ENCODE measurements at places on chromosomes 16 and 17.

GRCh38 chr16:79422064-79422463, 178.5 kb downstream of the MAF start:
- no peak for DNase-seq

- DNase-seq, result no peak
Measured at GRCh38 chr17:1347589-1348323, 52.3 kb downstream of the YWHAE start.

- no peak for DNase-seq
Measured at GRCh38 chr16:30087181-30087898, 4.4 kb downstream of the TBX6 start.

DNA sequence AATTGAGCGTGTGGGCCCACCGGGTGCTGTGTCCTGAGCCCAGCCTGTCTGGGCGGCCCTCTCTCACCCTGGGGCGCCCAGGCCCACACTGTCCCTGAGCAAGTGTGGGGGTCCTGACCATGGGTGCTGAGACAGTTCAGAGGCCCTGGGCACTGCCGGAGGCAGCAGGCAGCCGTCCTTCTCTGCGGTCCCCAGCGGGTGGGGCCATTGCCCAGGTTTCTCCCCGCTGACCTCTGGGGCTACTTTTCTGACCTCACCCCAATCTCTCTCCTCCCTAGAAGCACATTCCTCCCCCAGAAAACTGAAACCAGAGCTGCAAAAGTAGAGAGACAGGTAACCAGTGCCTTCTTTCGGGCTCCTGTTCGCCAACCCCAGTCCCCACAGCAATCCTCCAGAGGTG, 36.0 kb upstream of the PVALEF start:
- DNase-seq, result no peak

GRCh38 chr16:89407925-89408300, 82.4 kb downstream of the ANKRD11 start:
- no peak for DNase-seq

GRCh38 chr17:59435238-59435637, 103.8 kb downstream of the YPEL2 start:
- DNase-seq, result no peak

- no peak for DNase-seq
Measured at GRCh38 chr17:51734462-51734861, 424.1 kb downstream of the CA10 start.

DNA sequence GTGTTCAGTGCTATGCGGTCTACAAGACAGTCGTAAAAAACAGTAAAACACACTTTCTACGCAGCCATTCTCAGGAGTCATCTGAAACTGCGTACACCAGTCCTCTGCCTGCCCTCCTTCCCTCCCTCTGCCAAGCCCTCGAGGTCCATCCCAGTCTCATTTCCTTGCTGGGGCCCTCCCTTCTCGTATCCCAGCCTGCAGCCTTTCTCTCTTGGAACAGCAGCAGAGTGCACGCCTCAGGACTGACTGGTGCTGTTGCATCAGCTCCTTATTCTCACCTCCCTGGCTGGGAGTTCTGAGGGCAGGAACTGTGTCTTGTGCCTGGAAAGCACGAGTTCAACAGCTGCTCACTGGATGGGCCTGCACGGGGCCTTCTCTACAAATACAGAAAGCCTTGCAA, 12.5 kb downstream of the FAHD1 start:
- DNase-seq, result no peak

DNA sequence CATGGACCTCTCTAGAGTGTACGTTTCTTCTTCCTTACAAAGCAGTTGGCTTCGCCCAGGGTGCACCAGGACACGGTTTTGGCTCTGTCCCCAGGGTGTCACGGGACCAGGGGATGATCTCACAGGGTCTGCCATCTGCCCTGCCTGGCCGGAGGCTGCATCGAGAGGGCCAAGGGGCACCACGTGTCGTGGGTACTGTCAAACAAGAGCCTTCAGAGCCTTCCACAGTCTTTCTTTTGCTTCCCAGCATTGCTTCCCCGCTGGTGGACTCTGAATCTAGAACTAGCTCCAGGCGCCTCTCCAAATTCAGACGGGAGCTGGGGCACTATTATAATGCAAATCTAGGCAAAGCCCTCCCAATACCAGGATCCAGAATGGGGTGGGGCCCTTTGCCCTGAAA, 47.9 kb downstream of the MAPT start:
- DNase-seq, result no peak

DNA sequence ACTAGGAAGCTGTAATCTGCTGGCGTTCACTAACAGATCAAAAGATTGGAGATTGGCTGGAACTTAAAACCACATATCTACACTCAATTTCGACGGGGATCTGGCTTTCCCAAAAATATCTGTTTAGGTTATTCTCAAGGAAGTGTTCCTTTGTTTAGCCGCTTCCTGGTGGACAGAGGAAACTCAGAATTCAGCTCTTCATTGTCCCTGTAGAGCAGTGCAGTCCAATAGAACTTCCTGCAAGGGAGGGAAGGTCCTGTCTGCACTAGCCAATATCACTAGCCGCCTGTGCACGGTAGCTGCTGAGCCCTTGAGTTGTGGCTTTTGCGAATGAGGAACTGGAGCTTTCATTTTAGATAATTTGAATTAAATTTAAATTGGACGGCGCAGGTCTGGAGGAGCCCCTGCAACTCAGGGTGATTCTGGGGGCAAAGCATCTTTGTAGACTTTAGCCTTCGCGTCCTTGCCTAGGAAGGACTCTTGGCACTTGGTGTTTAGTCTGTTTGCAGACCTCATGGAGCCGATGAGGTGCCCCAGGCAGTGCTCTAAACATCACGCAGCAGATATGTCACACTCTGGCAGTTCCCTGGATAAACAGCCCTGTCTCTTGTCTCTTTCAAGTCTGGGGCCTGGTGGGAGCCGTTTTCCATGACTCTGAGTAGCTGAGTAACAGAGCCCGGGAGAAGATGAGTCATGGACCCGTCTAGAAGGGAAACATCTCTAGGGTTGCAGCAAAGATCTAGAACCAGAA, 122.2 kb downstream of the CCDC182 start:
- DNase-seq, result no peak

GRCh38 chr16:27232901-27233625, 29.7 kb downstream of the KDM8 start:
- no peak for DNase-seq

DNA sequence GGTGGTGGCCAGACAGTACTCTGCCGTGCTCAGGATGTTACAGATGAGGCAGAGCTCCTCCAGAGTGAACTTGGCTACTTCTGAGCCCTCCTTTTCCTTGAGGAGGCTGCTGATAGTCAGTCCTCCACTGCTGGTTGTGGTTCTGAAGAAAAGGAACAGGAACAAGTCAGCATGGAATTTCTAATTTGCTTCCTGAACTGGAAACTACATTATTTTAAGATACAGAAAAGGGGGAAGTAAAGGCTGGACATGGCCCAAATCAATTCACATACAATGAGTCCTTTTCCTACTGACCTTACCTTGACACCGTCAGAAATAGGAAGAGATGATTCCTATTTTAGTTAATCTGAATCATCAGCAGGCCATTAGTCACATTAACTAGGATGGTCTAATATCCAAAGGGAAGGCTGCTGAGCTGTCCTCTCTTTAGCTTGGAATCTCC, 154.2 kb downstream of the VPS53 start:
- no peak for DNase-seq

GRCh38 chr16:56672761-56673536, 3.3 kb downstream of the MT1H start:
- peak; percentile 7 for DNase-seq

DNA sequence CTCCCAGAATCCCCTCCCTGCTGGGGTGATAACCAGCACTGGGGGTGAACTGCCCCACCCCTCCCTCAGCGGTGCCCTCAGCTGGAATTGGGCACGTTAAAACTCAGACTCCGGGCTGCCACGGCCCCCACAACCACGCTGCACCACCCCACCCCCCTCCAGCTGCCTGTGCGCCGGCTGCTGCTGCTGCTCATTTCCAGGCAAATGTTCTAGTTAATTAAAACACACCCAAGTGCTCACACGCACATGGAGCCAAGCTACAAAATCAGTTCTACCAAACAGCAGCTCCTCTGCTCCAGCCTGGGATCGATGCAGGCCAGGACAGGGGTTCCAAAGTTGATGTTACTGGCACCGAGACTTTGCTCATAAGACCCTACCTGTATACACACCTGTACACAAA, 180.5 kb downstream of the ZNF423 start:
- DNase-seq, result no peak

DNA sequence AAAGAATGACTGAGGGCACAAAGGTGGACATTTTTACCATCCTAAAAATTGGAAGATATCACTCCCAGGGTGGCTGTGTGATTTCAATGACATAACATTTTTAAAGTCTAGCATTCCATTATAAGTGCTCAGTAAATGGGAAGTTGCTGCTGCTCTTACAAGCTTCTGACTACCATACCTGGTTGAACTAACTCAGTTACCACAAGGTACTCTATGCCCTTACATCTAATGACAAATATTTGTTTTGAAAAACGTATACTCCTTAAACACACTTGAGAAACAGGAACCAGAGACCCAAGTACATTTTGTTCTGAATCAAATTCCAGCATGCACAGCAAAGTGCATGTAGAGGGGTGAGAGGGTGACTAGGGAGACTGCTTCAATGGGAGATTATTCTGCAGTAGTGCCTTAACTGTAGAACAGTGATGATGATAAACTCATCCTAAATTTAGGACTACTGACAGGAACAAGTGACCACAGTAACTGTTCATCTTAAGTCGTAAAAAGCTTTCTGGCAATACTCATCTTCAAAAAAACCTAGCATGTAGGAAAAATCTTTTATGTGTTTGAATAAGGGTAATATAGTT, 83.5 kb downstream of the KANSL1 start:
- no peak for DNase-seq

GRCh38 chr17:35906191-35906925, 24.2 kb downstream of the RDM1 start:
- DNase-seq, result no peak

- no peak for DNase-seq
Measured at GRCh38 chr17:15323131-15323530, 18.3 kb downstream of the TEKT3 start.

- DNase-seq, result no peak
Measured at GRCh38 chr16:89163297-89163696, 8.3 kb upstream of the CDH15 start.

- DNase-seq, result no peak
Measured at GRCh38 chr17:78330570-78331224, 29.2 kb downstream of the SOCS3 start.

DNA sequence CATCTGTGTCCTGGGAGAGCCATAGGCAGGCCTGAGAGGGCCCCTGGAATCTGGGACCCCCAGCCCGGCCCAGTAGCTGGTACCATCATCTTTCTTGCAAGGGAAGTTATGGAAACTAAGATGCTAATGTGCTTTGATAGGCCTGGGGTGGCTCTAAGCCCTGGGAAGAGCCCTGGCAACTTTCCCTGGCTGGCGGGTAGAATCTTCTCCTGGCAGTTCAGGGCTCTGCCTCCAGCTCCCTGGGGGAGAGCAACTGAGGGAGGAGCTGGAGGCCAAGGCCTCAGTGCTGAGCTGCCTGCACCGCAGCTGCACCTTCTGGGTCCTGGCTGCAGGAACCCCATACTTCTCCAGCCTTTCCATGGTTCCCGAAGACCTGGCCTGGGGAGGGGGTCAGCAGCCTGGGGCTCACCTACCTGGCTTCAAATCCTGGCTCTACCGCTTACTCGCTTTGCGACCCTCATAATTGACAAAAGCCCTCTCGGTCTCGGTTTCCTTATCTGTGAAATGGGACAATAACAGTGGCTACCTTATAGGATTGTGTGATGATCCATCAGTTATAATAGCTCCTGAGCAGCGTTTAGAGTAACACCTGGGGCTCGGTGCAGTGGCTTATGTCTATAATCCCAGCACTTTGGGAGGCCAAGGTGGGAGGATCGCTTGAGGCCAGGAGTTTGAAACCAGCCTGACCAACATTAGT, 333.7 kb downstream of the SEC14L1 start:
- DNase-seq, result no peak

GRCh38 chr16:1791943-1792812, 1.3 kb downstream of the IGFALS start:
- no peak for DNase-seq

GRCh38 chr17:44065668-44066203, 735 bp downstream of the LSM12 start:
- no peak for DNase-seq

DNA sequence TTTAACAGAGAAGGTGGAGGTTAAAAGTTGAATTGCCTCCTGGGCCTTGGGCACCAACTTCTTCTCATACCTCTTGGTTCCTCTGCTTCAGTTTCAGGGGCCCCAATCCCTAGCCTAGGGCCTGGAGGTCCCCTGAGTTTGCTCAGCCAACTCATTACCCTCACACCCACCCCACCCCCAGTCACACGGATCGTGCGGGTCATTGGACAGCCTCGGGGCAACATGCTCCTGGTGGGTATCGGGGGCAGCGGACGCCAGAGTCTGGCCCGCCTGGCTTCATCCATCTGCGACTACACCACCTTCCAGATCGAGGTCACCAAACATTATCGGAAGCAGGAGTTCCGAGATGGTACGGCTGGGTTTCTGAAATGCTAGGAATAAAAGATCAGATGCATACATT, 36.0 kb upstream of the KDM6B start:
- DNase-seq, result no peak

GRCh38 chr16:68362262-68362913, 51.6 kb downstream of the PRMT7 start:
- no peak for DNase-seq

- DNase-seq, result no peak
Measured at GRCh38 chr16:53080345-53081031, 25.7 kb downstream of the CHD9 start.

GRCh38 chr17:44829523-44830358, at the start of gene GJC1:
TSS of gene GJC1 (minus strand) at chr17:44830287. CDS start at chr17:44805817, 24,470 bp downstream.
- DNase-seq, result no peak

GRCh38 chr17:3688027-3688553, 7.9 kb downstream of the P2RX5 start:
- DNase-seq, result no peak

GRCh38 chr16:74261068-74261467, 35.5 kb upstream of the PSMD7 start:
- no peak for DNase-seq

GRCh38 chr17:82786427-82786826, 34.6 kb downstream of the TBCD start:
- DNase-seq, result no peak

DNA sequence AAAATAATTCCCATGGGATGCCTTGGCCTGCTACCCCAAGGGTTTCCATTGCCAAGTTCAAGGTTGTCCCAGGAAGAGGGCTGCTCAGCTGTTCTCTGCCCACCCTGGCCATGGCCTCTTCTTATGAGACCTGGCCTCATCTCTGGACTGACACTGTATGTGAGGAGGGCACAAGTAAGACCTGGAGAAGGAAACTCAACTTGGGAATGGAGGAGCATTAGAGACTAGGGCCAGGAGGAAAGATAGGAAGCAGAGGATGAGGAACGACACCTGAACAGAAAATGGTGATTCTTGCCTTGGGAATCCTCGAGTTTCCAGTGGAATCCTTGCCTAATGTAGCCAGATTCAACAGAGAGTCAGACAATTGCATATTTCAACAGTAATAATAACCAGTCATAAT, 24.6 kb upstream of the GOSR2 start:
- DNase-seq, result no peak

- DNase-seq, result no peak
Measured at GRCh38 chr16:53966821-53967571, 263.0 kb downstream of the FTO start.

GRCh38 chr16:12146966-12147365, 170.4 kb downstream of the SNX29 start:
- DNase-seq, result no peak

Measured in NCI-H187 treated with DMSO at 0.1 percent for 48 hours (cell line).